ENCODE measurements at places on chromosomes 1 and 21.

DNA sequence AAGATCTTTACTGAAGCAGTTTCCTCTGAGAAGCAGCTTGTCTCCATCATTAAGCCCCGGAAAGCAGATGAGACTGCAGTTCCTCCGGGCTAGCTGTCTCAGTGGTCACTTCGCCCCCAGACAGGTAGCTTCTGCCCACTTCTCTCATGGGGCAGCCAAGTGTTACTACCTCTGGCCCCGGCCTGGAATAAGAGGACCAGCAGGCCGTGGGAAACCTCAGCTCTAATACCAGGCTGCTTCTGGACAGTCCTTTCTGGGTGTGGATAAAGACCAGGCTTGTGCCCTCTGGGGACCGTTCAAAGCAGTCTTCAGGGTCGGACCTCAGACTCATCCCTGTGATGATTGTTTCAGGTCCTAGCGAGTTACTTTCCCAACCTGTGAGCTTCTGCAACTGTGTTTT is 54.8 kb downstream of the RUNX3 start:
- DNase-seq, result no peak

- DNase-seq, result no peak
Observed at GRCh38 chr1:210332233-210332632, 3.5 kb downstream of the HHAT start.

DNA sequence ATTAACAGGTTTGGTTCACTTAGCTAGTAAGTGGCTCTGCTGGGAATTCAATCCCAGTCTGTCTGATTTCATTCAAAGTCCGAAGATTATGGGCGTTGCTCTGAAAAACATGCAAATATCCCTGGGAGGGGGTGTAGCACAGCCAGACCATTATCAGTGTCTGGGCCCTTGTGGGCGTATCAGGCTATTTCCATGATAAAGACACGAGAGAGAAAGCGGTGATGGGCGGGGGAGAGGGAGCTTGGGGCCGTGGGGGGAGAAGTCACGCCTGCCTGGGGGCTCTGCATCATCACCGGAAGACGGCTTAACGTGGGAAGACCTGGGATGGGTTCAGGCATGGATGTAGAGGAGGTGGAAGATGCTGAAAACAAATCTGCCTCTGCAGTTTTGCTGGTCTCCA is 25.8 kb downstream of the IL6R start:
- DNase-seq, result no peak

GRCh38 chr1:29633771-29634170 is 397.4 kb downstream of the PTPRU start:
- DNase-seq, result no peak

DNA sequence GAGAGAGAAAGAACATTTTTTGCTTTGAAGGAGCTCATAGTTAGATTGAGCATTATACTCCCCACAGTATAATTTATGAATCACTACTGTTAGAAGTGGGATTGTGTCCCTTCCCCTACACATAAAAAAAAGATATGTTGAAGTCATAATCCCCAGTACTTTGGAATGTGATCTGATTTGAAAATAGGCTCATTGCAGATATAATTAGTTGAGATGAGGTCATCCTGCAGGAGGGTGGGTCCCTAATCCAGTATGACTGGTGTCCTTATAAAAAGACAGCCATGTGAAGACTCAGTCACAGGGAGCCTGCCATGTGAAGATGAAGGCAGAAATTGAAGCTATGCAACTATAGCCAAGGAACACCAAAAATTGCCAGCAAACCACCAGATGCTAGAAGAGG is 76.4 kb downstream of the TGFB2 start:
- DNase-seq, result no peak

GRCh38 chr1:6342056-6342455 is 51.5 kb downstream of the ACOT7 start:
- DNase-seq, result no peak

GRCh38 chr21:25639551-25640201 is 618 bp downstream of the JAM2 start:
- peak; percentile 11 for DNase-seq

- no peak for DNase-seq
Observed at GRCh38 chr1:116420417-116421200, 47.6 kb downstream of the ATP1A1 start.

GRCh38 chr1:239011382-239011781 is 375.0 kb upstream of the CHRM3 start:
- no peak for DNase-seq

DNA sequence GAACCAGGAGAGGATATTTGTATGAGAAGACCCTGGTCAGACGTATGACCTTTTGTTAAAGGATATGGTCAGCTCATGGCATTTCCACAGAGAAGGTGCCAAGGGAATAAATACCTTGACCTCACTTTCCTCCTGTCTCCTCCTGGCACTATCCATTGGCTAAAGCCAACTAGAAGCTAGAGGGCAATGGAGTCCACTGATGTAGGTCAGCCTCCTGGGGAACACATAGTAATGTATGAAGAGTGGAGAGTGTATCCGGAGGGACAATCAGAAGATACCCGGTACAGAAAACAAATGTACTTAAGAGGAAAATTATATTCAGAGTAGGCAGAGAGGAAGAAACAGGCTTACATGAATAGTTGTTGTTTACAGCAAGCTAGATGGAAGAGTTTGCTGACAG is 698 bp upstream of the NTMT2 start:
- DNase-seq, result no peak

- DNase-seq, result no peak
Observed at GRCh38 chr1:28111157-28111556, 22.7 kb upstream of the EYA3 start.
